ENCODE measurements at places on chromosomes 5 and 9.
A peak's percentile ranks its signal among the peaks of the same experiment; 100 is the strongest.

DNA sequence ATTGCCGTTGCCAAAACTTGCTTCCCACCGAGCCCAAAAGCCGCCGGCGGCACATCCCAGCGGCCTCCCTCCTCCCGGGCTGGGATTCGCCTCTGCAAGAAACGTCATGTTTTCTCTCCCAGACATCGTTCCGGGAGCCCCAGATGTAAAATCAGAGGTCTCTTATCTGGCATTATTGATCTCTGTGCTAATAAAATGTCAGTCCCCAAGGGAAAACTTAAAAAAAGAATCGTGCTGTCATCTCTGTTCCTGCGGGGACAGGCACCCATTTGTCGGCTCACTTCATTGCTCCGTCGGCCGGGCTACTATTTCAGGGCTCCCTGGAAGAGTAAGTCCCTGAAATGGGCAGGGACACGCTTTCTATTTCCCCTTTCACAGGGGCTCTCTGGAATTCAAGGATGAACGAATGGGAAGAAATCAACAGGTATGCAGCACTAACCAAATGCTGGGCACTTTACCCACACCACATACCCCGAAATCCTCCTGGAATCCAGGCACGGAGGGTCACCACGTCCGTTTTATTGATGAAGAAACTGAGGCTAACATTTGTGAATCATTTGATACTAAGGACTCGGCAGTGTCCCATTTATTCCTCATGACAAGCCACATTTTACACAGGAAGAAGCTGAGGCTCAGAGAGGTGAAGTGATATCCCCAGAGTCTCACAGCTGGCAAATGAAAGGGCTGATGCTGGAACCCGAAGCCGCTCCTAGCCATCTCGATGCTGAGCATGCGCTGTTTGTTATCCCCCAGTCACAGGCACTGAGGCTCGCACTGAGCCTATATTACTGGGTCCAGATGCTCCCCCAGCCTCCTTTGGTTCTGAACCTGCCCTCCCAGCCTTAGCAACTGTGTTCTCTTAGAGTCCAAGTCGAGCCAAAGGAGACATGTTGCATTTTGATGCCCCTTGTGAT, 35.7 kb upstream of the MSX2 start:
- DNase-seq: peak; percentile 6

DNA sequence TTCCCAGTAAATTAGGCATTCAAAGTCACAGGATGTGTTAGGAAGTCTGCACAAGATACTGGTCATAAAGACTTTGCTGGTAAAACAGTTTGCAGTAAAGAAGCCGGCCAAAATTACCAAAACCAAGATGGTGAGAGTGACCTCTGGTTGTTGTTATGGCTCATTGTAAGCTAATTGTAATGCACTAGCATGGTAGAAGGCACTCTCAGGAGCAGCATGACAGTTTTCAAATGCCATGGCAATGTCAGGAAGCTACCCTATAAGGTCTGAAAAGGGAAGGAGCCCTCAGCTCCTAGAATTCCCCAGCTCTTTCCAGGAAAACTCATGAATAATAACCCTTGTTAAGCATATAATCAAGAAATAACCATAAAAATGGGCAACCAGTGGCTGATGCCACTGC, 64.3 kb upstream of the TNC start:
- no peak for DNase-seq

GRCh38 chr9:72351538-72352453, 13.2 kb downstream of the ZFAND5 start:
- DNase-seq: no peak

GRCh38 chr9:134388976-134389375, 62.7 kb downstream of the RXRA start:
- no peak for DNase-seq

- DNase-seq: no peak
Observed at GRCh38 chr5:171614971-171615653, 170.5 kb upstream of the SMIM23 start.

DNA sequence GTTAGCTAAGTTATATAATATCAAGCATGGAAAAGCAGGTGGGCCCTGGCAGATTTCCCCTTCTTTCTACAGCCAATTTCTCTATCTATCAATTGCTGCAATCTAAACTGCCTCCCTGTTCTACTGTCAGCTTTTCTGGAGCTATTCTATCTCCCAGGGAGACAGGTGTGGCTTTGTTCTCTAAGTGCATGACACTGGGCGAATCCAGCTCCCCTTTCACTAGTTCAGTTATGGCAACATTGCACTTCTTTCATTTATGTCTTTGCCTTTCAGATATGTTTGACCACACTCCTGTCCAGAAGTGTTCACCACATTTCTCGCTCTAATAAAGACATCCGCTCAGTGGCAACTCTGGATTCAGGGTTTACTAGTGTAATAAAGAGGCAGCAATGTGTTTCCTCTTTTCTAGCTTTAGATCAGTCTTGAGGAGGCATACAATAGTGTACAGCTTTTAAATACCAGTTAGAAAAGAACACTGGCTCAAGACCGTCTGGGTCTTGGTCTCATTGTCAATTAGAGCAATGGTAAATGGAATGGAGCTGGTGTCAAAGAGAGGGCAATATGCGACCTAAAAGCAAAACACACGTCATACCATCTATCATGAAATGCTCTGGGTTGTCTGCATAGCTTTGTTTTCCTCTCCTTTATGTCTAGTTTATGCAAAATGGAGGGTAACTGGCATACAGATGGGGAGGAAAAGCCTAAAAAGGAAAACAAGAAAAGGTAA, 197.0 kb downstream of the SLF1 start:
- no peak for DNase-seq

DNA sequence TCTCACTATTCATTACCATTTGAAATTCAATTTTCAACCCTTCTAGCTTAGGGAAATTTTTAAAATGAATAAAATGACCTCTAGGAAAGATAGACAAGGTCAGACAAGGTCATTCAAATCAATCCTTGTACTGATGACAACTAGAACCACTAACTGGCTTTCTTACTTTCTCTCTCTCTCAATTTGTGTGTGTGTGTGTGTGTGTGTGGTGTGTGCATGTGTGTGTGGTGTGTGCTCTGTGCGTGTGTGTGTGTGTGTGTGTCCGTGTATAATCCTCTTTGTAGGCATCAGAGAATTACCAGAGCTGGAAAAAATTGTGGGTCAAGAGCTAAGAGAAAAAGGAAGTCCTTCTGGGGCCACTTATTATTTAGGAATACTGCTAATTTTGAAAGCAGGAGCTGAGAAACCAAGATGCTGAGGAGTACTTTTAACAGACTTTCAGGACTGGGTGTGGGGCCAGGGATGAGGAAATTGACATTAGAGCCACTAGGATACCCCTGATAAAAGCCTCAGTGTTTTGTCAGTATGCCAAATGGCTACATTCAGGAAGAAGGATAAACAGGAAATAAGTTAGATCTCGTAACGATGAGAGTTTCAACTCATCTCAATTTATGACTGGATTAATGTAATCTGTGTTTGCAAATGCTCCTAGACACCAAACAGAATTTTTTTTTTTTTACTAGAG, 723.3 kb downstream of the CETN3 start:
- no peak for DNase-seq
